Suprapubic skin (tissue), 4 donors: ENCODE measurements at places on chromosomes 7 and 10. TPM values are rescaled to one million over a fixed set of nuclear protein-coding genes. Genes with fewer than 3 reads are reported as not detected.

KNDC1 gene
- 0.79 TPM for total RNA-seq

JAKMIP3 gene
- 2.4 TPM for total RNA-seq

MAP3K8 gene
- 56.3 TPM for total RNA-seq

CAMK1D gene
- total RNA-seq: 29.3 TPM

AZGP1 gene
- total RNA-seq: 630 TPM

CTAGE4 gene
- 35.0 TPM for total RNA-seq

PPA1 gene
- total RNA-seq: 103 TPM

GNGT1 gene
- total RNA-seq: not detected

PRKG1 gene
- 1.2 TPM for total RNA-seq

DNA sequence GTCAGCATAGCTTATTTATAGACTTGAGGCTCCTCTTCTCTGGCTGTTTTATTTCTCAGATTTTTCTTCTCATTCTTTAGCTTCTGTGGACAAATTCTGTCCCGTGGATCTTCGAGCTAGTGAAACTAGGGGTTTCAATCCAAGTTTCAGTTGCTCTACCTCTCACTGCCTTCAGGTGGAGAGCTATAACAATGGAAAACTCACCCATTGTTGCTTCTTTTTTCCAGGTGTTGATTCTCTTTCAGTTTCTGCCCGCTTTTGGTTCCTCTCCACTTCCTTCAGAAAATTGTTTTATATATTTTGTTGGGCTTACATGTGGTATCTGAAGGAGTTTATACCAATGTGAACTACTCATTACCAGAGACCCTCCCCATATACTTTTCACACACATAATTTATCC, 266.1 kb downstream of the TCF7L2 start:
- no peak for DNase-seq

DNA sequence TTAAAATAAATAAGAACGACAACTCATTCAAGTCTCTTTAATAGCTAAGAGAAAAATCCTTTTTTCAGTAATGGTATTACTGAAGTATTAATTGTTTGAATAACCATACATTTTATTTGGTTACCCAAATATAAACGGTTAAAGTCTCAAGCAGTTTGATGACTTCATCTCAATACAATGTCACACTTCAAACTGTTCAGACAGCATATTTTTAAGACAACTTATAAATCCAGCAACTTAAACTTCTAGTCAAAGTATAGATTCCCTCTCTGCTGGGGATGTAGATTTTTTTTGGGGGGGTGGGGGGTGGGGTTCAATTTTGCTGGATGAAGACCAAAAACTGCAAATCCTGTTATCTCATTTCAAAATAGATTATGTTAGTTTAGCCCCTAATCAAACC, 42.0 kb downstream of the GNA12 start:
- no peak for DNase-seq

DNA sequence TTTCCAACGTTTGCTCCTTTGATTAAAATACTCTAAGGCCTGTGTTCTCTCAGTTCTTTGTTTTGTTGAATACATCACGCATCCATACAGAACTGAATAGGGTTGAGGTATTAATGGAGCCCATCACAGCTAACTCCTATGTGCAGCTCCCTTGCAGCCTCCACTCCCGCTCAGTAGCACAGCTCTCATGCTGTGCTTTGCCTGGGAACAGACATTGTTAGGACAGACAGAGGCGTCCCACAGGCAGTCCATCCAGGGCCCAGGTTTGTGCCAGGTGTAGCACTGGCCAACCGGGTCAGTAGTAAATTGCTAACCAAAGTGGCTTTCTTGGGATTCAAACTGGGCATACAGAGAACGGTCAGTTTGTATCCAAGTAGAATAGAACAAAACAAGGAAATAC, 644.7 kb upstream of the NRP1 start:
- DNase-seq: no peak

GRCh38 chr7:152663148-152663740, 12.7 kb downstream of the XRCC2 start:
- DNase-seq: no peak

DNA sequence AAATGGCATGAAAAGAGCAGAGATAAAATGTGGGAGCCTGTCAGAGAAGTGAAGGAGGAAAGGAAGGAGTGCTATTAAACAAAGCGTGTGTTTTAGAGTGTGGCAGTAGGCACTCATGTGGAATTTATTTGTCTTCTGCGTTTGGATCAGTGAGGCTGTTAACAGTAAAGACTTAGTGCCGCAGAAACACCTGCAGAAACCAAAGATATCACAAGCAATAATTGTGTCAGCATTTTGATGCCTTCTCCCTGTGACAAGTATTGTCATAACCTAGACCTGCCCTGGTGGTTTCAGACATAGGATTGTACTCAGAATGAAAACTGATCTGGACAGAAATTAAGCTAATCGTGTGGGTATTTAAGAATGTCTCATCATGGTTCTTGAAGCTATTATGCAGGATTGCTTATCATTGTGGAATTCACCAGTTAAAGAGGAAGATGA, 191.0 kb downstream of the CAMK1D start:
- no peak for DNase-seq

DNA sequence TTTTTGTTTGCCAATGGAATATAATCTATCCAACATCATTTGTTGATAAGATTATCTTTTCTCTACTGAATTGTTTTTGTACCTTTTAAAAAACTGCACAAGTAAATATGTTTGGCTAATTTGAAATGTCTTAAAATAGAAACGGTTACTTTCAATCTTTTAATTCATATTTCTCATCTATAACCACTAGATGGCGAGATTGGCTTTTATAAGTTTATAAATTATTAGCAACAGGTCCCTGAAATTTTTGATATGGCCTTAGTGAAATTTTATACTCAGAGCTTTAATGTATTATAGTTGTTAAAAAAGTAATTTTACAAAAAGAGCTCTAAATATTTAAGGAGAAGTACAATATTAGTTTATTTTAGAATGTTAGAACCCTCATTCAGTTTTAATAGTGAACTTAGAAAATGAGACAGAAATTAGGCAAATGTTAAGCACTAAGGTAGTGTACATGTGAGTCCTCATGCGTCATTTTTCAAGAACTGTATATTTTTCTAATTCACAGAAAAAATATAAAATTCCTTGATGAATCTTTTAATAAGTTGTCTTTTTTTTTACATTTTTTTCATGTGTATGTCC, 592.5 kb downstream of the ARL4A start:
- no peak for DNase-seq

- no peak for DNase-seq
Observed at GRCh38 chr7:128827248-128827958, 2.8 kb upstream of the FLNC start.

- DNase-seq: no peak
Observed at GRCh38 chr7:98300595-98301372, 19.3 kb downstream of the BRI3 start.

- no peak for DNase-seq
Observed at GRCh38 chr7:138625084-138625848, 75.9 kb downstream of the SVOPL start.

- DNase-seq: no peak
Observed at GRCh38 chr10:31215052-31215451, 104.0 kb upstream of the ZEB1 start.

DNA sequence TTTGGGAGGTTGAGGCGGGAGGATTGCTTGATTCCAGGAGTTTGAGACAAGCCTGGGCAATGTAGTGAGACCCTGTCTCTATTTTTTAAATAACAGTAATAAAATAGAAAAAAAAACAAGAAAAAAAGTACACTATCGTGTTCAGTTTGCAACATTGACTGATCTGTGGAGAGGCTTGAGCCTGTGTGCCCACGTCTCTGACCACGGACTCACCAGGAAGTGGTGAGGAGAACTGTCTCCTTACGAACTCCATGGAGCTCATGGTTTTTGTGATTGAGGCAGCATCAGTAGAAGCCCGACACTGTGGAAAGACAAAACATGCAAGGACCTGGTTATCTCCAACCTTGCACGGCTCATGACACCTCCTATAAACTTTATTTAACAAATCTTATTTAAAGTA, 23.9 kb upstream of the DNAJB6 start:
- no peak for DNase-seq

GRCh38 chr10:36171556-36171952, 529.5 kb upstream of the FZD8 start:
- no peak for DNase-seq

DNA sequence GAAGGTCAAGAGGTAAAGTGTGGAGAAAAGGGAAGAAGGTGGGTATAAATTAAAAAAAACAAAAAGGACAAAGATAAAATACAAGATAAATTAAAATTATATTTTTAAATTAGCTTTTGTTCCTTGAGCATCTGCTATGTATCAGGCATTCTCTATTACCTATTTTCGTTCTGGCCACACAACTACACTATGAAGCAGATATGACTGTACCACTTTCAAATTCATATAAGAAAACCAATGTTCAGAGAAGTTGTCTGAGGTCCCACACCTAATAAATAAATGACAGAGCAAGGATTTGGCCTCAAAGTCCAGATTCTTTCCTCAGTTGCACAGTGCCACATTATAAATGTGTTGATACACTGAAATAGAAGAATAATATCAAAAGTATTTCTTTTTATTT, 103.8 kb upstream of the PCDH15 start:
- DNase-seq: no peak

DNA sequence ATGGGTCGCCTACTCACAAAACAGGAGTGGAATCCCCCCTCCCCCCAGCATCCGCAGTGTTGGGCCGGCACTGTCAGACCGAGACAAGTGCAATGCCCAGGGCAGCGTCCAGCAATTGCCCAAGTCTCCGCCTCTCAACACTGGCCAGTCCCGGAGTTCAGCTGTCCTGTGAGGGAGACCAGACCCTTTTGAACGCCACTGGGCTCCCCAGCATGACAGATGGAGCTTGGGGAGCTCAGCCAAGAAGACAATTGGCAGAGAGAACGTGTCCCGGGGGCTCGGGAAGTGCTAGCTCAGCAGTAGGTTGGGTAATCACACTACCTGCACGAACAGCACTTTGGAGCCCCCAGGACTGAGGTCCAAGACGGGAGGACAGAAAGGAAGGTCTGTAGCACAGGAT, 4.7 kb downstream of the COPS6 start:
- DNase-seq: no peak

DNA sequence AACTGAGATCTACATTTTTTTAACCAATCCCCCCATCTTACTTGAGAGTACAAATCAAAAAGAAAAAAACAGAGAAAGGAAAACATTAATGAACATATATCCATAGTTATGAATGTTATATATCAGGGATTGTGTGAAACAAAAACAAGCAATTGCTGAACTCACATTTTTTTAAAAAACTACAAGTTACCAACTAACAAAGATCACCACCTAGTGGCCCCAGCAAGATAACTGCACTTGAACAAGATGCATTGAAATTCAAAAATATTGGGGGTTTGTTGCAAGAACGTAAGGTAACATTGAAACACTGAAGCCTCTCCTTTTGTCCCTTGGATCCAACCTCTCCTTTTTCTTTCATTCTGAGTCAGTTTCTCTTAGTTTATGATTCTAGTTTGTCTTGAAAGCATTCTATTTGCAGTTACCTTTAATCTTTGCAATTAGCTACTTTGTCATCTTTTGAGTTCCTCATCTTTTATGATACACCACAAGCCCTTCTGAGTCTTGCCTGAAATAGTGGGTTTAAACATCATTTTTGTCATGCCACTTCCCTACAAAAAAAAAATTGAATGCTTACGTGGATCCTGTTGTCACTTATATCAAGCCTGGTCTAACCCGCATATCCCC, 87.3 kb upstream of the TES start:
- DNase-seq: no peak

DNA sequence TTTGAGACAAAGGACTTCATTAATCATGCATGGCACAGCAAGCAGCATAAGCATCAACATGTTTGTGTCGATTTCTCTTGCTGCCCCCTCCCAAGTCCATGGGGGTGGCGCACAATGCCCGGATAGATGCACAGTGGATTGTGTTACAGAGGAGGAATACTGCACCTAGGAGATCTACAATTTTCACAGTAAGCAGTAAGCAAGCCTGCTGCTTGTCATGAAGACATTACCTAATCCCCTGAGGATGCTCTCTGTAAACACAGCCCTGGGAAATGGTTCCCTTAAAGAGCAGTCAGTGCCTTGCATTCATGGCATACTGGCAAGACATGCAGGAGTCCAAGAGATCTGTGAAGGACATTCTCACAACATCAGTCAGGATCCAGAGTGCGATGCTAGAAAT, 137.7 kb downstream of the ETV1 start:
- DNase-seq: no peak

- DNase-seq: no peak
Observed at GRCh38 chr7:132655131-132655727, 79.0 kb upstream of the PLXNA4 start.

- no peak for DNase-seq
Observed at GRCh38 chr7:146542101-146542500, 425.5 kb downstream of the CNTNAP2 start.

DNA sequence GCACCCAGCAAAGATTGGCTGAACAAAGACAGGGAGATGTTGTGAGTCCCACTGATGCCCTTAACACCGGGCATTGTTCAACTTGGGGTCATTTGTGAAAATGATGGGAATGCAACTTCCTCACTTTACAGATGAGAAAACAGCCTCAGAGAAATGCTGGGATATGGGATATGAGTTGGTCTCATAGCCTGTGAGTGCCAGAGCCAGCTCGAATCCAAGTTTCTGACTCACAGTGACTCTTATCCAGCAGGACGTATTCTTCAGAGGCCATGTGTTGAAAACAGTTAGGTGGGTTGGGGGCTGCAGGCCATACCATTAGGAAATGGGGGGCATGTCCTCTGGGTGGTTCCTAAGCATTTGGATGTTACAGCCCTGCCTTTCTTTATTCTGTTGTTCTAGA, 45.2 kb downstream of the KIAA1217 start:
- no peak for DNase-seq

DNA sequence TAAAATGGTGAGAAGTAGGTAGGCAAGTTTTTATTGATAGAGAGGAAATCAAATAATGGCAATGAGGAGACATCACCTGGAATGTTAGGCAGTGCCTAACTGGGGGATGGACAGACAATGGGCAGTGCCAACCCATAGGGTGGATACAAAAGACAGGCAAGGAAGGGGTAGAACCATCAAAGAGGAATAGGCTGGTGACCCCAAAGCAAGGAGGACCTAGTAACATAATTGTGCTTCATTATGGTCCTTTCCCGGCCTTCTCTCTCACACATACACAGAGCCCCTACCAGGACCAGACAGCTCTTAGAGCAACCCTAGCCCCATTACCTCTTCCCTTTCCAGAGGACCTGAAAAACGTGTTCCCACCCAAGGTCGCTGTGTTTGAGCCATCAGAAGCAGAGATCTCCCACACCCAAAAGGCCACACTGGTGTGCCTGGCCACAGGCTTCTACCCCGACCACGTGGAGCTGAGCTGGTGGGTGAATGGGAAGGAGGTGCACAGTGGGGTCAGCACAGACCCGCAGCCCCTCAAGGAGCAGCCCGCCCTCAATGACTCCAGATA, 30.0 kb downstream of the PRSS2 start:
- no peak for DNase-seq

- no peak for DNase-seq
Observed at GRCh38 chr10:115963848-115964247, 309.2 kb downstream of the GFRA1 start.

- no peak for DNase-seq
Observed at GRCh38 chr10:61475449-61475873, 22.3 kb upstream of the TMEM26 start.

DNA sequence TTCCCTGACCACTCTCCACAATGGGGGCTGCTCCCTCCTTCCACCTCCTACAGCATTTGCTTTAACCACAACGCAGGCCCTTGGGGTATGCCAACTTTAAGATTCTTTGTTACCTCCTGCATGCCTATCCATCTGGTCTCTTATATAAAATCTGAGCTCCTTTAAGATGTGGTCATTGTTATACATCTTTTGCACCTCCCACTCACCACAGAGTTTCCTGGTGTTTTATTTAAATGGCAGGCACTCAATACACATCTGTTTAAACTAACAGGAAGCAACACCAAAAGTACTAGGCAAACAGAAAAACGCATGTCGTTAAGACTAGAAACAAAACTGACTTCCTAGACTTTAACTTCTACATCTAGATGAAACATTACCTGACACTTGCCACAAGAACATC, 36.3 kb downstream of the SLC25A13 start:
- DNase-seq: no peak
